ENCODE measurements at places on chromosomes 5 and 9.
A peak's percentile ranks its signal among the peaks of the same experiment; 100 is the strongest.

- DNase-seq: no peak
These were observed at the start of gene PCDHA7 for GRCh38 chr5:140833993-140834392. Gene PCDHA7, plus strand, starts transcription at chr5:140834269. Its CDS starts 115 bp downstream, at chr5:140834384.

- no peak for DNase-seq
These were observed 289.7 kb downstream of the FBXL7 start for GRCh38 chr5:15789642-15790041.

GRCh38 chr5:79236362-79236969 is 535 bp downstream of the JMY start:
- DNase-seq: no peak

DNA sequence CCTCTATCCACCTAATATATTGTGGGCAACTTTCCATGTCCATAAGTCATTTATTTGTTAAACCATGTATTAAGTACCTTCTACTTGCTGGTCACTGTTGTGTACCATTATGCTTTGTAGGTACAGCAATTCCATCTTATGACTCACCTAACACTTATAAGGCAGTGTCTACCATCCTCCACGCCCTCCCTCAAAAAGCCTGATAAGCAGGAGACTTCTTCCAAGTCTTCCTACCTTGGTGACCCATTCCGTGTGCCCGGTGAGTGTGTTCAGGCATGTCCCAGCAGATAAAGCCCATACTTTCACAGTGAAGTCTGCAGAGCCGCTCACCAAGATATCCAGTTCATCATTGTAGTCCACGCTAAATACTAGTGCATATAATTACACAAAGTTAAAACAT is 17.4 kb downstream of the FBXW2 start:
- no peak for DNase-seq

DNA sequence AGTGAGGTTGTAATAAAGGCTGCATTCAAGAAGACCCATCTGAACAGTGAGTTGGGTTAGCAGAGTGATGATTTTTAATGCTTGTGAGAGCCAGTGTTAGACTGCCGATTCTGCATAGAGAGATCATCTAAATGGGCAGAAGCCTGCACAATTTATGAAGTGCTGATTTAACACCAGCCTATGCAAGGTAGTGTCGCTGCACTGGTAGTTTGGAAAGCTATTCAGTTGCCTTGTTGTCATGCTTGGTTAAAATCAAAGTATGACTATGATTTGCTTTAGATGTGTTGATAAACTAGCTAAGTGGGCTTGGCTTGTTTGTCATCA is 379 bp upstream of the LRRTM2 start:
- DNase-seq: no peak

- DNase-seq: no peak
These were observed 149.8 kb downstream of the MLLT3 start for GRCh38 chr9:20472342-20473045.

DNA sequence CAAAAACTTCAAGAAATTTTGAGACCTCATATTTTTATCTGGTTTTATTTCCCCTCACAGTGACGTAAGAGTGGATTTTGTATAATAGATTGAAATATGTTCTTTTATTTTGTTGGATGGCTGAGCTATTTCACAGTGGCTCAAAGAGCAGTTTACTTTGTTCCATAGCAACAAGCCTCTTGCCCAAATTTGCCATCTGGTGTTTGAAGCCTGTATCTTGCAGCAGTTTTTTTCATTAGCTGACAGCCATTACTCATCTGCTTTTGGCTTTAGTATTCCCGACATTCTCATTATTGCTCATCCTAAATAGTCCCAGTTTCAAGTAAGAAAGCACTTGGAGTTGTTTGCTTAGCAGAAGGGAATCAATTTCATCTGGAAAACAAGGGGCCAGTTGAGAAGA is 36.3 kb downstream of the GDA start:
- DNase-seq: no peak

DNA sequence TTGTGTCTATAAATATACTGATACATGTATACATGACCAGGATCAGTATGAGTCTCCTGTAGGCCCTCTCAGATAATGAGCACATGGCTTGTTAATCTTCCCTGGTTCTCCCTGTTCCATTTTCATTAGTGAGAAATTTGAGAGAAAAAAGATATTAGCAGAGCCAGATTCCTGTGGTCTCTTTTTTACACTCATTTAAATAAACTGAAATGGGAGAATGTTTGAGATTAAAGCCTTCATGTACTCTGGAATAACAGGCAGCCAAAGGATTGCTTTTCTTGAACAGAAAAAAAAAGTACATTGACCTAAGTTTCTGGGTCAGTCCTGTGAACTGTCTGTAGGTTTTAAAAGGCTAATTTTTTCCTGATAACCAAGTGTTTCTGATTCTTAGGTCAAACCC is 44.2 kb downstream of the PWWP2A start:
- no peak for DNase-seq

DNA sequence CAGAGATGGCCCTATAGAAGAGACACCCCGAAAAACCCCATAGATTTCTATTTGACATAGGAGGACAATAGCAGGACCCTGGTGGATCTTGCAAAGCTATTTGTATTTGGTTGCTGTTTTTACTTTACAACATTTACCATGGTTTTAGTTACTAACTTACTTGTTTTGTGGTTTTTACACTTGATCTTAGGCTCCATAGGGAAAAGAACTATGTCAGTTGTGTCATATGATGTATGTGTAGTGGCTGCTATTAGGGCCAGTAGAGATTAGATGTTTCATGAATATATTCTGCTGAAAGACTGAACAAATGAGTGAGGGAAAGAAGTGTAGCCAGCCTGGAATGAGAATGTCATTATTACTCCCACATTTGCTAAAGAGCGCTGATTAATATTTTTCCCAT is 388.1 kb downstream of the SEMA5A start:
- no peak for DNase-seq

GRCh38 chr9:136925414-136926153 is 19.0 kb downstream of the FBXW5 start:
- no peak for DNase-seq

GRCh38 chr5:54215233-54215736 is 95.1 kb downstream of the ARL15 start:
- no peak for DNase-seq

DNA sequence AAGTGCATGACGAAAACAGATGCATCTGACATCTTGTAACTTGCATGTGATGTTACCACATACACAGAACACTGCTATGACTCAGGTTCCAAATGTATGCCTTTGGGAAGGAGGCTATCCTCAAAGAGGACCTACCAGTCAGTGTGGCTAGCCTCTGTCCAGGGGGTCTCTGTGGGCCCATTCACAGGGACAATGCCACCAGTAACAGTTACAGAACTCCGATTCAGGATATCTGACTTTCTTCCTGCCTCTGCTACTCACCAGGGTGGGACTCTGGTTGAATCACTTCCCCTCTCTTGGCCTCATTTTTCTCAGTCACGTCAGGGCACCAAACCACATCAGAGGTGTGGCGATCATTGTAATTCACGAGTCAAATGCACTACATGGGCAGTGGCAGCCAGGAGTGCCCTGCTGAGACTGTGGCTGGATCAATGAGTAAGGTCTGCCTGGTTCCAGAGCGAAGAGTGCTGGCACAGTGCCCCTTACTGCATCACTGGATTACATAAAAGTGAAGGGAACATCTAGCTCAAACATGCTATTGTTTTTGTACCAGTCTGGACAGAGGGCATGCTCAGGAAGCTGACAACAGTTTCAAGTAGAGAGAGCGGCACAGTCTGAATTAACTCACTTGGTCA is 13.2 kb downstream of the ATOX1 start:
- DNase-seq: no peak

- DNase-seq: no peak
These were observed 19.0 kb upstream of the GPX3 start for GRCh38 chr5:151001436-151001835.

DNA sequence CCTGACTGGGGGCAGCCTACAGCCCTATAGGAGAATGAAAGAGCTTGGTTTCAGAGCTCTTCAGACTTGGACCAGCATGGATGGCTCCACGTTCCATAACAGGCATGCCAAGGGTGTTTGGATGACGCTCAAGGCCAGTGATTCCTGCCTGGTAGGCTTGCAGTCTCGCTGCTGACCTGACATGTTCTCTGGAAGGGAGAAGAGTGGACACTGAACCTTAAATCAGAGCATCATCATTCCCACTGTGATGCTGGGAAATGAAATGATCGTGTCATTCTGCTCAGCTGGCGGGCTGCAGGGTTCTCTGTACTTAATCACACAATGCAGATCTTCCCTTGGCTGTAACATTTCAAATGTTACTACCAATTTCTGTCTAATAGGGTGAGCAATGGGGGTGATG is 57.0 kb downstream of the CFAP90 start:
- no peak for DNase-seq

- no peak for DNase-seq
These were observed 18.2 kb downstream of the GFPT2 start for GRCh38 chr5:180334751-180335613.

- peak; percentile 30 for DNase-seq
These were observed 50.7 kb upstream of the ARL15 start for GRCh38 chr5:54360925-54361662.

GRCh38 chr9:138047469-138048040 is 170.0 kb downstream of the CACNA1B start:
- peak; percentile 19 for DNase-seq

DNA sequence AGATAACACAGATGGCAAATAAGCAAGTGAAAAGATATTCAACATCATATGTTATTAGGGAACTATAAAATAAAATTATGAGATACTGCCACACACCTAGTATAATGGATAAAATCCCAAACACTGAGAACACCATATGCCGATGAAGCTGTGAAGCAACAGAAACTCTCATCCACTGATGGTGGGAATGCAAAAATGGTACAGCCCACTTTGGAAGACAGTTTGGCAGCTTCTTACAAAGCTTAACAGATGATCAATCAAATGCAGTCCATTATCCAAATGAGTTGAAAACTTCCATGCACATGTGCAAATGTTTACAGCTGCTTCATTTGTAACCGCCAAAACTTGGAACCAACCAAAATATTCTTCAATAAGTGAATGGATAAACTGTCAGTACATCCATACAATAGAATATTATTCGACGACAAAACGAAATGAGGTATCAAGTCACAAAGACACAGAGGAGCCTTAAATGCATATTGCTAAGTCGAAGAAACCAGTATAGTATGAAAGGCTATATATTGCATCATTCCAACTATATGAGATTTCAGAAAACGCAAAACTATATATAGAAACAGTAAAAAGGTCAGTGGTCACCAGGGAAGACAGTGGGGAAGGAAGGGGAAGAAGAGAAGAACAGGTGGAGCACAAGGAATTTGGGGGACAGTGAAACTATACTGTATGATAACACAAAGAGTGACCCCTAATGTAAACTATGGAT is 14.9 kb downstream of the PFDN1 start:
- no peak for DNase-seq

DNA sequence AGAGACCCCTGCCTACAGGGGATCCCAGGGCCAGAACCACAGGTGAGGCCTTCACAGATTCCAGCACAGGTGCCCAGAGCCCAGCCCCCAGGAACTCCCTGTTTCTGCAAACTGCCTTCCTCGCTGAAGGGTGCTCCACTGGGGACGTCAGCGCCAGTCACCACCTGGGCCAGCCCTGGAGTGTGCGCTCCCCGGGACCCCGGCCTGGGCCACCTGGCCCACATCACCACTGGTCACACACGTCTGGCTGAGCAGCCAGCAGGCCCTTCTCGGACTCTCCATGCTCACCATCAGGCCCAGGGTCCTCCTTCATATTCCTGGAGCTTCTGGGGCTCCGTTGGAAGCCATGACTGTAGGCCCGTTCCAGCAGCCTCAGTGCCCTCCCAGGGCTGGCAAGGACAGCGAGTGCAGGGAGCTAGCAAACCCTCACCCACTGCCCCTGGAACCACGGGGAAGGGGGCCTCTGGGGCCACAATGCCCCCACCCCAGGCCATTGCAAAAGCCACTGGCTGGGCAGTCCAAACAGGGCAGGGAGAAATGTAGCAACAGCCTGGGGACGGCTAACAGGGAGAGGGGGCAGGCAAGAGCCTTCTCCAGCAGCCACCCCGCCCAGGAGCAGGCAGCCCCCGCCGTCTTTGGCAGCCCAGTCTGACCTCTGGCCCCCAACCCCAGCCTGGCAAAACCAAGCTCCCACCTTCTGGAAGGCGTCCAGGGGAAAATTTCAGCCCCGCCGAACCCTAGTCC is 1.3 kb downstream of the AGPAT2 start:
- DNase-seq: no peak

DNA sequence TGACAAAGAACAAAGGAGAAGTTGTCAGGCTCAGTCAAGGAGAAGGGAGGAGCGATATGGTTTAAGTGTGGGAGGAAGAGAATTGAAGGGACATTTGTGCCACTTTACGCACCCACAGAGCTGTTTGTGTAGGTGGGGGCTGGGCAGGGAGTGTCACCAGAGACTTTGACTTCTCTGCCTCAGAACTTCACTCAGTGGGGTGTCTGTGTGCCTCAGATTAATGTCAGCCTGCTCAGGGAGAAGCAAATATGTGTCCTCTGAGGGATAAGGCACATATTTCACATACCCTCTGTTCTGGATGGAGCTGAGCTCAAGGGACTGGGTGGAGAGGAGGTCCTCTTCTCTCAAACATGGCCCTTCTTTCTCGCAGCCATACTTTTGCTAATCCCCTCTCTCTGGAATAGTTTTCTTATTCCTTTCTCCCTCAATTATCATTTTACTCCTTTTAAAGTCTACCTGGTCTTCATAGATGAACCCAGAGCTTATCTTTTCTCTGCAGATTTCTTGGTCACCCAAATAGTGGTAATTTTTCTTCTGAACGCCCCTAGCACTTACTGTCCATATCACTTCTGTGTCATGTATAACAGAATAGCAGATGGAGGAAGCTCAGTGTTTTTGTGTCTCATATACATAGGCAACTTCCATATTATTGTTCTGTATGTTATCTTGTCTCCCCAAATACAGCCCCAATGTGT is 77.0 kb downstream of the IQGAP2 start:
- peak; percentile 46 for DNase-seq

DNA sequence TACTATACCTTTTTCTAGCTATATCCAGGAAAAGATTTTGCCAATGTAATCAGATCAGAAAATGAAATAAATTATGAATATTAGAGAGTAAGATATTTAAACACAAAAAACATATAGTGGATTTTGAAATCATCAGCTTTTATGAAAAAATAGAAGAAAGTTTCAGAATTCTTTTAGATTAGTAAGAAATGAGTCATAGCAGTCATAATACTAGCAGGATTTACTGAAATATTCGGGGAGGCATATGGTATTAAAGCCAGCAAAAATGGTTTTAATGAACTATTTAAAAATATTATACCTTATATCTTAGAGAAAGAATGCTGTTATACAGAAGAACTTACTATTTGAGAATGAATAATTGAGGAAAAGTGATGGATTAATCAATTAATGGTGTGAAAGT is 303.6 kb upstream of the NUDT12 start:
- DNase-seq: no peak

Measured in large intestine (tissue), 12 donors.